Activated B cell treated with CpG ODN at 0.5 μM for 24 hours (primary cell): ENCODE measurements at places on chromosomes 7 and 10.

- H3K27me3 ChIP-seq: peaks cover 15% of the 10 kb centered on the region
- no peak for DNase-seq
- H3K27ac ChIP-seq: no peak overlapping the region
- H3K4me3 ChIP-seq: no peak overlapping the region
- no peaks in the 10 kb centered on the region for H3K4me1 ChIP-seq
- H3K36me3 ChIP-seq: peaks cover 1% of the 10 kb centered on the region
These were observed 60.8 kb downstream of the PTTG1IP2 start for GRCh38 chr7:90530263-90530662.

GRCh38 chr10:84499846-84500245 lies 171.5 kb downstream of the CCSER2 start:
- no peak overlapping the region for H3K4me3 ChIP-seq
- H3K4me1 ChIP-seq: peaks cover 3% of the 10 kb centered on the region
- H3K27ac ChIP-seq: no peak overlapping the region
- no peaks in the 10 kb centered on the region for H3K27me3 ChIP-seq
- DNase-seq: no peak

- peaks cover 45% of the 10 kb centered on the region for H3K27me3 ChIP-seq
- no peak for DNase-seq
- no peaks in the 10 kb centered on the region for H3K36me3 ChIP-seq
- peaks cover 2% of the 10 kb centered on the region for H3K4me1 ChIP-seq
These were observed 2.4 kb upstream of the HOXA4 start for GRCh38 chr7:27132978-27133377.

- DNase-seq: no peak
- peaks cover 24% of the 10 kb centered on the region for H3K27me3 ChIP-seq
- no peak overlapping the region for H3K27ac ChIP-seq
- no peak overlapping the region for H3K4me3 ChIP-seq
- H3K36me3 ChIP-seq: no peaks in the 10 kb centered on the region
These were observed 165.6 kb upstream of the KMT2E start for GRCh38 chr7:104848138-104848990.

DNA sequence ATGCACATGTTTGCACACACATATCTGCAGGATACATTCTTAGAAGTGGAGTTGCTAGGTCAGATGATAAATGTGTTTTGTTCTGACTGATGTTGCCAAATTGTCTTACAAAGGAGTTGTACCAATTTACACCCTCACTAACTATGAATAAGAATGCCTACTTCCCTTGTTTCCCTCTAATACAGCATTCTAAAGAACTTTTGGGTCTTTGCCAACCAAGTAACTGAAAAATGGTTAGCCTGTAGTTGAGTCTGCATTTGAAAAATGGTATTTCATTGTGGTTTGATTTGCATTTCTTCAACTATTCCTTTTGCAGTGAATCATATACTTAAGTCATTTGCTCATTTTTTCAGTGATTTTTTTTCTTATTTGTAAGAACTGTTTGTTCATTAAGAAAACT lies 48.4 kb downstream of the TMEM26 start:
- peaks cover 3% of the 10 kb centered on the region for H3K27me3 ChIP-seq
- H3K4me3 ChIP-seq: no peak overlapping the region

GRCh38 chr7:7335215-7335614 lies 152.9 kb downstream of the C1GALT1 start:
- H3K4me3 ChIP-seq: no peak overlapping the region
- H3K27ac ChIP-seq: no peak overlapping the region
- H3K27me3 ChIP-seq: peaks cover 10% of the 10 kb centered on the region
- no peak for DNase-seq
- no peaks in the 10 kb centered on the region for H3K4me1 ChIP-seq
- H3K36me3 ChIP-seq: no peaks in the 10 kb centered on the region

GRCh38 chr10:118827466-118828155 lies 72.8 kb upstream of the CACUL1 start:
- no peak for DNase-seq
- H3K4me3 ChIP-seq: no peak overlapping the region
- peaks cover 3% of the 10 kb centered on the region for H3K4me1 ChIP-seq
- peaks cover 5% of the 10 kb centered on the region for H3K27me3 ChIP-seq
- no peaks in the 10 kb centered on the region for H3K36me3 ChIP-seq
